Activated naive CD8-positive, alpha-beta T cell treated with anti-CD3 and anti-CD28 coated beads, Interleukin-2, amount 50 U/mL, for 16 hours (primary cell): ENCODE measurements at places on chromosomes 11 and 22.

- no peak for DNase-seq
These were observed 126.3 kb downstream of the CADM1 start for GRCh38 chr11:115377882-115378296.

DNA sequence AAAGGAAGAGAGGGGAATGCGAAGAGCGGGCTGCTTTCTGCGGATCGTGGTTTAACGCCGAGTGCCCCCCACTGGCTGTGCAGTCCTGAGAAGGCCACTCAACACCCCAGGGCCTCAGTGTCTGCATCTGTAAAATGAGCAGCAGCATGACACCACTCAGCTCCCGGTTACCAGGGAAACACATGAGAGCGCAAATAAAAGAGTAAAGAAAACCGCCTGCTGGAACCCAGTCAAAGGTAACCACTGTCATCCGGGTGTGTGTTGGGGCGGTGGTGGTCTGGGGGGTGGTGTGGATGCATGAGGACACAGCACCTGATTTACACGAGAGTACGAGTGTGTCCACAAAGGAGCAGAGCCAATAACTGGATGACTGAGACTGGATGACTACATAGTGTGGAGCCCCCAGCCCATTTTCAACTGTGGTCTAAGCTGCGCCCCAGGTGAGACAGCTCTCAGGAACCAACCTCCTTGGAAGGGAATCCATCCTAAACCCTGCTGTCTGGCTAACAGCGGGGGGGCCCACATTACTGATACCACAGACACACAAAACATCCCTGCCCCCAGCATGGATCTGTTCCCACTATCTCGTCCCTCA, 5.7 kb downstream of the CELSR1 start:
- DNase-seq = no peak

DNA sequence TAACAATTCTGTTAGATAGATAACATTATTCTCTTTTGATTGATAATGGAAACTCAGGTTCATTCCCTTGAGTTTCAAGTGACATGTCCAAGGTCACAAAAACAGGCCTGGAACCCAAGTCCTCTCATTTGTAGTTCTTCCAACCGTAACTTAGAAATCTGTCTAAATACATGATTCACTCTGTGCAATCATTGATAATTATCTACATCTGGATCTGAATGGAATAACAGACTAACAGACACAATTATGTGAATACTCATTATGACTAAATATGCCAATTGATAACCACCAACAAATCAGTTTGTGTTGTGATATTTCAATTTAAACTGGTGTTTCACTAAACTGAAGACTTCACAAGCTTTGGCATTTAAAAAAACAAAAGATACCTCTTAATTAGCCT, 71.0 kb downstream of the RBFOX2 start:
- DNase-seq = no peak

- DNase-seq = no peak
These were observed 8.6 kb downstream of the IGHMBP2 start for GRCh38 chr11:68912254-68912653.

GRCh38 chr22:50243685-50244419, 971 bp downstream of the TUBGCP6 start:
- DNase-seq = no peak
